ENCODE measurements at places on chromosomes 16 and 17.

DNA sequence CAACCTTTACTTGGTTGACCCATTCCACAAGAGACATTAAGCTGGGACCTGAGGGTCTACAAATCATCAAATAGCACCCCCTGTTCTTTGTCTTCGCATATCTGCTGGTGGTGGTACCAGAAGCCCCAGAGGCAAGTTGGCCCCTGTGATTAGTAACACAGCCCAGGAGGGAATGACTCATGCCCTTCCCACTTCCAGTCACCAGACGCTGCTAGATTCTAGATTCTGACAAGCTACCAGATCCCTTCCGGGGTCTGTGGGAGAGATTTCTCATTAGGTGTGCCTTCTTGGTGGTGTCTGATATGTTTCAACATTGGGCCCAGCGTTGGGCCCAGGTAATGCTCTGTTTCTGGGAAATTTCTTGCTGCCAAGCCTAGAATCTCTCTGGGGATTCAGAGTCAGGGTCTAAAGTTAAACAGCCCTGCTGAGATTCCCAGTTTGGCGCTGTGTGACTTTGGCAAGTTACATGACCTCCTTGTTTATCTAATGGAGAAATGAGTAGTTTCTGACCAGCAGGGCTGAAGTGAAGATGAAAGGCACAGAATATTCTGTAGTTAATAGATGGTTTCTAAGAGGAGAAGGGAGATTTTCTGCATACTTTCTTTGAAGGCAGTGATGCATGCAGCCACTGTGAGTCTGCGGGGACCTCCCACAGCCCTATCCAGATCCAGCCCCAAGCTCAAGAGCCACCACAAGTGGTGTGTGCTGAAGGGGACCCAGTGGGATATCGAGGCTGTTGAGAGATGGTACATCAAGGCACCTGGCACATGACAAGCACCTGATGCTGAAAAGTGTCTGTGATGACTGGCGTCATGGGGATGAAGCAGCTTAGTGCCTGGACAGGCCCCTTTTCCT, 3.9 kb downstream of the TRPV2 start:
- peak; percentile 77 for ATAC-seq

DNA sequence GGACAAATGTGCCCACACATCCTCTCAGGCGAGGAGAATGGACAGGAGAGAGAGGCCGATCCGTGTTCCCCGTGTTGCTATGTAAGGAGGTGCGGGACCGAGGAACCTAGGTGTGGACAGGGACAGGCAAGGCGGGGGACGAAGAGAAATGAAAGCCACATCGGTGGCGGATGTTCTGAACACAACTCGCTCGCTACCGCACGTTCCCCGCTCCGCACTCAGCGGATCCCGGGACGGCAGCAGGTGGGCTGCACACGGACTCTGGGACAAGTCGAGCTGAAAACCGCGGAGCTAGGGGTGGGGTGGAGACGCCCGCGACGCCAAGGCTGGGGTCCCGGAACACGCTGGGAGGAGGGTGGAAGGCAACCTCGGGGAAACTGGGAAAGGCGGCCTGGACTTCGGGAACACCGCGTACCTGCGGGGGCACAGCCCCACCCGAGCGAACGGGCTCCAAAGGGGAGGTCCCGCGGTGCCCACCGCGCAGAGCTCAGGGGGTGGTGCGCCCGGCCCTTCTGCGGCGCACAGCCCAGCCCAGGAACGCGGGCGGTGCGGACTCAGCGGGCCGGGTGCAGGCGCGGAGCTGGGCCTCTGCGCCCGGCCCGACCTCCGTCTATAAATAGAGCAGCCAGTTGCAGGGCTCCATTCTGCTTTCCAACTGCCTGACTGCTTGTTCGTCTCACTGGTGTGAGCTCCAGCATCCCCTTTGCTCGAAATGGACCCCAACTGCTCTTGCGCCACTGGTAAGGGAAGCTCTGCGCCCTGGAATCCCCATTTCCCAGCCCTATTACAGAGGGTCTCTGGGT, at the start of gene MT1E:
TSS of gene MT1E (plus strand) at position 642 of the 803 bp plus-strand sequence. CDS start at position 713, 71 bp downstream.
- ATAC-seq = peak; percentile 96

- no peak for ATAC-seq
These were observed 4.2 kb upstream of the FBXL16 start for GRCh38 chr16:709566-710499.

GRCh38 chr16:87850009-87851006, 19.0 kb downstream of the SLC7A5 start:
- ATAC-seq = peak; percentile 42

DNA sequence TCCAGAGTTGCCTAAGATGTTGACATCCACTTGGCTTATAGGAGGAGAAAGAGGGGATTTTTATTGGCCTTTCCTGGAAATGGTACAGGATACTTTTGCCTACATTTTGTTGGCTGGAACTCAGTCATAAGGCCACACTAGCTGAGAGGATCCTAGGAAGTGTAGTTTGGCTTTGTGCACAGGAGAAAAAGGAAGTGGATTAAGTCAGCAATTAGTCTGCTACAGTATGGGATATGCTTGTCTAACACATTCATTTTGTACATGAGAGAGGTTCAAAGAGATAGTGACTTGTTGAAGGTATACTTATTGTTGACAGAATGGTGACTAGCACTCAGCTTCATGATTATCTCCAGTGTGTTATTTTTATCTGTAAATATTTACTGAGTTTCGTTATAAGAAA, 10.3 kb downstream of the UTP18 start:
- ATAC-seq = no peak

GRCh38 chr16:87792205-87792565, 26.4 kb upstream of the KLHDC4 start:
- no peak for ATAC-seq

- no peak for ATAC-seq
These were observed 203.9 kb downstream of the ZNF423 start for GRCh38 chr16:49651996-49652395.

- no peak for ATAC-seq
These were observed 67.7 kb upstream of the GSG1L start for GRCh38 chr16:28131181-28131580.

DNA sequence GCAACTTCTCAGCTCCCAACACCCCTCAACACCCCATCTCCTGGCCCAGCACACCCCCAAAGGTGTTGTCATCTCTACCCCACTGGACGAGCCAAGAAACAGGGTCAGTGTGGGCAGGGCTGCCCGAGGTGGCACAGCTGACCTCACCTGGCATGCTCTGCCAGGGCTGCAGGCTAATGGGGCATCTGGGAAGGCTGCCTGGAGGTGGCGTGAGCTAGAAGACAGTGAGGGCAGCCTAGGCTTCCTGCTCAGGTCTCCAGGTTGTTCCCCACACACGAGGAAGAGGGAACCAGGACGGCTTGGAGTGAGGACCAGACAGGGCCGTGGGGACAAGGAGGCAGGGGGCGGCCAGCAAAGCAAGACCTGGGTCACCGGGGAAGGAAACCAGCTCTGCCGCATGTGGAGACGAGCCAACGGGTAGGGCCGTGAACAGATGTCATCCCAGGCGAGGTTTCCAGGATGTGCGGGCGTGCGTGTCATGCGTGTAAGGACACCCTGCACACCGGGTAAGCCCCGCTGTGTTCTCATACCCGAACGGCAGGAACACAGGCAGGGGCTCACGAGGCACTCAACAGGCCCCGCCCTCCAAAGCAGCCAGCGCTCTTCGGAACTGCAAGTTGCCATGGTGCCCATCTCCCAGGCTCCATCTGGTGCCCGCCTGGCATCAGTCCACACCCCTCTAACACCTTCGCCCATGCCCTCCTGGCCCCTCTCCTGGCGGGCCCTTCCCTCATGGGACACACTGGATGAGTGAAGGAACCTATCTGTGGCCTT, 29.6 kb upstream of the PVALEF start:
- no peak for ATAC-seq

DNA sequence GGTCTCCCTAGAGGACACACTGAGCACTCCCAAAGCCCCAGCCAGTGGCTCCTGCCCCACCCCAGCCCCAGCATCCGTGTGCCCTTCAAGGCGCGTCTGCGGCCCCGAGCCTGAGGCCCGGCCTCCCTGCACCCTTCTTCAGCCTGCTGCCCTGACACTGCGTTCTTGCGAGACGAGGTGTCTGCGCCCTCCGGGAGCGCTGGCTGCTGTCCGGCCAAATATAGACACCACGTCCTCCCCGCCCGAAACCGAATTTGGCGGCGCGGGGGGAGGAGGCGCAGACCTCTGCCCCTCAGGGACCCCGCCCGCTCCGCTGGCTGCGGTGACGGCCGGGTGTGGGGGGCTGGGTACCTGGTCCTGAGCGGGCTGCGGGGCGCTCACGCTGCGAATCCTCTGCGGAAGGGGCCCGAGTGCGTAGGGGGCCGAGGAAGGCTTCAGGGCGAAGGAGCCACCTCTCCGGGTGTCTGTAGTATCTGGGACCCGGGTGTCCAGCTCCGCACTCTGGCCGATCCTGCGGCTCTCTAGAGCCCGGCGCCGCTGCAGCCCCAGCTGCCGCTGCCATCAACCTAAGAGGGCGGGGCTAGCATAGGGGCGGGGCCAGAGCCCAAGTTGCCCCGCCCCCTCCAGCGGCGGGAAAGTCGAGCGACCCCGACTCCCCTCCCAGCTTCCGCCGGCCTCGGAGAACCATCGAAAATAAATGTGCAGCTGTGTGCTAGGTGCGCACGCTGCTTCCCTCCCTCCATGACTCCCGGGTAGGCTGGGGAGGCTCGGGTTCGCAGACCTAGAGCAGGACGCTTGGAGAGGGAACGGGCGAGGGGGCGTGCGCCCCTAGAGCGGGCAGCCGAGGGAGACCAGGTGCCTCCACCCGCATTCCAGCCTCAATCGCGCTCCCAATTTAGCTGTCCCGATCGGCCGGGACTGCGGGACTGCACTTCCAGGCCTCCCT, at the start of gene CORO6:
TSS of gene CORO6 (minus strand) at position 576 of the 946 bp plus-strand sequence. CDS start 1,491 bp downstream, outside the sequence.
- peak; percentile 25 for ATAC-seq

GRCh38 chr17:72419866-72420774, 299.3 kb downstream of the SOX9 start:
- no peak for ATAC-seq

- ATAC-seq = peak; percentile 90
These were observed 13.0 kb upstream of the SPNS3 start for GRCh38 chr17:4420692-4421131.

GRCh38 chr17:41665566-41666236, 23.0 kb upstream of the EIF1 start:
- peak; percentile 84 for ATAC-seq

DNA sequence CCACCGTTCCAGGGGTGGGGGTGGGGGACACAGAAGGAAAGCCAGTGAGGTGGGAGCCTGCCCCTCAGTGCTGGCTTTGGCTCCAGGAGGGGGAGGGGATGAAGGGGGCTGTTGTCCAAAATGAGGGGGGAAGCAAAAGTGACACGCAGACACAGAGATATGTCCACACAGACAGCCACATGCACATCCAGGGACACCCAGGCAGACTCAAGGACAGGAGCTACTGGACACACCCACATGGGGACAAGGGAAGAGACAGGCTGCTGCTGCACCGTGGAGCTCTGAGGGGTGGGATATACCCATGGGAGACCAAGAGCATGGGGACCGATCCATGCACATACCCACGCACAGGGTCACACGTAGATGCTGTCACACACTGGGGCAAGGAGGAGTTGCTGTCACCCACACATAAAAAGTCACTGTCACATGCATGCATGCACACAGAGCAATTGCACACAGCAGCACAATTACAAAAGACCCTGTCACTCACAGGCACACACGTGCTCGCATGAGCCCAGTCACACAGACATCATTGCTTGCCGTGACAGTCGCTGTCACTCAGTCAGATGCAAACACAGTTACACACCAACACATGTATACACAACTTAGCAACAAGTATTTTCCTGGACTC, 1.3 kb downstream of the THRA start:
- peak; percentile 43 for ATAC-seq

DNA sequence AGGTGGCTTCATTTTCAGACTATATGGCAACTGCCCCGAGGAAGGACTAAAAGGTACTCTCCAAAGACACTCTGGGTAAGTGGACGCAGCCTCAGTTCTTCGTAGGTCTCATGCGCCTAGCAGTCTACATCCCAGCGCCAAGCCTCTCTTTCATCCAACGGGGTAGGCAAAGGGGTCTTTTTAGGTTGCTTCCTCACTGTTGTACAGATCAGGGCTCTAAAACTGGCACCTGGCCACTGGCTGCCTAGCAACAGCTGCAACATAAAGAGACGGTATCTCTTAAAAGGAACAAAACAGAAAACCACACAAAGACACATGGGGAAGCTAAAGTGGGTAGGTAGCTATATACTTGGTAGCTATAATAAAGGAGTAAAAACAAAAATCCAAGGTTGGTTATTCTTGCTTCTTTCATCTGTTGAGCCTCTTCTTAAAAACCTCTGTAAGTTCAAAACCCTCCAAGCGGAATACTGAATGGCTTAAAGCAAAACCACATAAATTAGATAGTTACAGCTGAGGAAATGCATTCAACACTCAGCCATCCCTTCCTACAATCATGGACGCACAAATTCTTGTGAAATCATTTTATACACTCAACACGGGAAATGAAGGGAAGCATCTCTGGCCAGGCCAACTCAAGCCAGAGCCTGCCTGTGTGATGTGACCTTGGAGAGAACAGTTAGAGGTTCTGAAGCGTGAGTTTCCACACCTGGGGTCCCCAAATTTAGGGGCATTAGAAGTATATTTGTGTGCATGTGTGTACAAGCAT, 22.7 kb downstream of the CYTH1 start:
- peak; percentile 64 for ATAC-seq

DNA sequence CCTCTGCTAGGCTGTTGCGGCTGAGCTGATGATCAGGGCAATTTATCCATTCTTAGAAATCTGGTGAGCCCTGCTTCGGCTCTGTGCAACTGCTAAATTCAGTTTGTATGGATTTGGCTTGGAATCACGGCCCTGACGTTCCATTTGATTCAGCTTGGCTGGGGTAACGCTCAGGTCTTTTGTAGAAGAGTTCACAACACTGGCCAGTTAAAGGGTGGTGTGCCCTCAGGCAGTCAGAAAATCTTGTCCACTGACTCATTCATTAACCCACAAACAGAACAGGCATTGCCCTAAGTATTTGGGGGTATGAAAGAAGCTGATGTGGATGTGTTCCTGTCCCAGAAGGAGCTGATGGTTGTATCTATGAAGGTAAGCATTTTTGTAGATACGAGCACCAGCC, 53.9 kb downstream of the GNAO1 start:
- ATAC-seq = no peak

DNA sequence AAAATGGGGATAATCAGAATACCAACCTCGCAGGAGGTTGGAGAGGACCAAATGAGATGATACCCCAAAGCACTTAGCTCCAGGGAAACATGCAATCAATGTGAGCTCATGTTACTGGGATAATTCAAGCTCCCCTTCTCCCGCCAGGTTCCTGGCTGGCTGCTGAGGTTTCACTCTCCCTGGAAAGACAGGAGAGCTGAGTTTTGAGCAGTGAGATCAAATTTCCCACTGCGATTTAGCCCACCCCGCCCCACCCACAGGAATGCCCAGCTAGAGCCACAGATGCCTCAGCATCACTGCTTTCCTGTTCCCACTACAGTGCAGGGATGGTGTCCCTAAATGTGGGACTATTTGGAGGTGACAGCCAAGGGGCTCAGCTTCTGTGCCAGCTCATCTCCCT, 56.7 kb downstream of the ZNF423 start:
- no peak for ATAC-seq

Measured in activated CD4-positive, CD25-positive, alpha-beta regulatory T cell treated with anti-CD3 and anti-CD28 coated beads, Interleukin-2, amount 50 U/mL, for 24 hours (primary cell).